ENCODE measurements at places on chromosomes 7 and 10.

DNA sequence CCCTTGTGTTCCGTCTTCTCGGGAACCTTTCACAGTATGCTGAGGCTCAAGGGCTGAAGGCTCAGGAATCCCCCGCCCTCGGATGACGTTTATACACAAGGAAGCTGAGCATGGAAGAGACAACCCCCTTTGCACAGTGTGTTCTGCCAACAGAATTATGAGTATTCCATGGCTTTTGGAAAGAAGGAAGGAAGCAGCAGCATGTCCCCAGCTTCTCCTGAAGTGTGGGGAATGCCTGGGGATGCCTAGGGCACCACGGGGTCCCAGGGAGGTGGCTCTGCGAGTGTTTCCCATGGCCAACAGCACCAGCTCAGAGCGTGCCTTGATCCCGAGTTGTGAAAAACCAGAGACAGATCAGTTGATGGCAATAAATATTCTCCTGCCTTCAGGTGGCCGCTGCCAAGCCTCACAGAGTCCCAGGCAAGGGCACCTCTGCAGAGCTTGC, 88.8 kb upstream of the DDC start:
- DNase-seq, result no peak

DNA sequence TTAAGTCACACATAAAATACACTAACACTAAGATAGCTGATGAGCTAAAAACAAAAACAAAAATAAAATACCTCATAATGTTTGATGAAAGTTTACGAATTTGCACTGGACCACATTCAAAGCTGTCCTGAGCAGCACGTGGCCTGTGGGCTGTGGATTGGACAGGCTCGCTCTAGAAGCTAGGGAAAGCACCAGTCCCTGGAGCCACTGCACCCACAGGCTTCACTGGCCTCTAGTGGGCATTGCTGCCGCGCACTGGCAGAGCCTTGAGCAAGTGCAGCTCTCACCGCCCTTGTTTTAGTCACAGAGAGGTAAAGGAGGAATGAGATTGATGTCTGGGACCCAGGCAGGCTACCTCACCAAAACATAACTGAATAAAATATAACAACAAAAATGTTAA, 67.6 kb downstream of the PAX2 start:
- DNase-seq, result no peak

DNA sequence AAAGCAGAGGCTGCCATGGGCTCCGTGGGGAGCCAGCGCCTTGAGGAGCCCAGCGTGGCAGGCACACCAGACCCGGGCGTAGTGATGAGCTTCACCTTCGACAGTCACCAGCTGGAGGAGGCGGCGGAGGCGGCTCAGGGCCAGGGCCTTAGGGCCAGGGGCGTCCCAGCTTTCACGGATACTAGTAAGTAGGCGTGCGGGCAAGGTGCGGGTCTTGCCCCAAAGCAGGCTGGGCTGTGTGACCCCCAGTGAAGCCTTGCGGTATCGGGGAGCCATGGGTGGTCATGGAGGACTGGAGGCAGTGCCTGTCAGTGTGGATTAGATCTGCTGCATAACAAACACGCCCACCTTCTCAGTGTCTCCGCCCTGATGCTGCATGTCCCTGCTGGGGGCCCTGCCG, 5.1 kb downstream of the SLC29A4 start:
- DNase-seq, result no peak

- DNase-seq, result peak; percentile 63
Observed at GRCh38 chr7:134245253-134245652, 71.5 kb downstream of the SLC35B4 start.

DNA sequence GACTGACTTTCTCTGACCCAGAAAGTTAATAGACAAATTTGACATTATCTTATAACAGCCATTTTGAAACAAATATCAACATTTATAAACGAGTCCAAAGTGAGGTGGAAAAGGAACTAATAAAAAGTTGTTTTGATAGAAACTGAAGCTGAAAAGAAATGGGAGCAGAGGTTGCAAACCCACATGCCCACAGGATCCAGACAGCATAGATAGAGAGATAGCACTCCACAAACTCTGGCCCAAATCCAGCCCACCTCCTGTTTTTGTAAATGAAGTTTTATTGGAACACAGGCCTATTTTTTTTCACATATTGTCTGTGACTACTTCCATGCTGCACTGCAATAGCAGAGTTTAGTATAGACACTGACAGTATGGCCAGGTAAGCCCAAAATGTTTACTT, 171.9 kb downstream of the PRKG1 start:
- no peak for DNase-seq

DNA sequence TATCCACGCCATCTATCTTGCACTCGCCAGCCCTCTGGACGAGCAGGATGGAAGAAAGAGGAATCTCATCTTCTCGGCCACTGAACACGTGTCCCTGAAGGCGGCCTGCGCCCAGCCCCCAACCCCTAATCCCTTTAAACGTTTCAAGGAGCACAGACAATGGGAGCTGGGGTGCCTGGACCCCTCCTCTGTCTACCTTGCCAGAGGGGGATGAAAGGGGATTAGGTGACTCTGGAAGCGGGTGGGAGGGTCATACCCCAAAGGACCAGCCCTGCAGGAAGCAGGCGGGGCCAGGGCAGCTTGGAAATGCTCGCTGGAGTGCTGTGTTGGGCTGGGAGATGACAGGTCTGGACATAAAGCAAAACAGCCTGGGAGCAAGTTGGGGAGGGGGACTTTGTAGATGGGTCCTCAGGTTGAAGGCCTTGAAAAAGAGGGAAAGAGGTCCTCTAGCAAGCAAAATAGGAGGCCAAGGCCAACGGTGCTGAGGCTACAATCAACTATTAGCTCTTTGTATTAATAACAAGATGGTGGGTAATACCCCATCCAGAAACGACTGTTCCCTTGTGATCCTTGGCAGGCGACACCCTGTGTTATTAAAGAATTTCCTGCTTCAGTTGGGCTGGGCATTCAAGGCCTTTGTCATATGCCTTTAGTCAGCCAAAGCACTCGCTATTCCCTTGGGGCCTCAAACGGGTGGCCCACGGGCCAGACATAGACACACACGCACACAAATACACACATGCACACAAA, 126.5 kb upstream of the UNC5B start:
- DNase-seq, result no peak

Measured in NAMALWA (cell line).